ENCODE measurements at places on chromosomes 6 and 20.

DNA sequence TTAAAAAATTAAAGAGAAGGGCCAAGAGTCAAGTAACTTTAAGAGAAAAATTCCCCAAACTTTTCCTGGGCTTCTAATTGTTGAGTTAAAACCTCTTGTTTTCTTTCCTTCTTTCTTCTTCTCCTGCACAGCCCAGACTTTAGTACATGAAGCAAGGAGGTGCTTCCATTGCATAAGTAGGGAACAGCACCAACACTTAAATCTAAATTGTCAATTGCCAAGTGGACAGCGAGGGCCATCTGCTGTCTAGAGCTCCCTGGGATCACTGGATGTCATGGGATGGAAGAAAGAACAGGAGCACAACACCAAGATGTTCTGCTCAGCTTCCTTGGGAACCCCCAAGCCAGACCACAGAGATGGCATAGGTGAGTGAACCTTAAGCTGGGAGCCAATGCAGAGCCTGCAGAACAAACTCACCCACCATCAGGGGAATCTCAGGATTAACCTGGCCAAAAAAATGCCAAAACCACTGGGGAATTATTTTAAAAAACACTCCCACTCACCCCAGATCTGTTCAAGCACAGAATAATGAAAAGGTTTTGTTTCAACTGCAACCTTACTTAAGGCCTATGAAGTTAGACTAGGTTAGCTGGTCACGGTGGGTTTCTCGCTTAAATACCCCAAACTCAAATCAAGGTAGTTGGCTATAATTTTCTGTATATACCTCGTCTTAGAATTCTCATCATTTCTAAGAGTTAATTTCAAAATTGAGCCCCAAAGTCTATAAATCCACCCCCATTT, 67.8 kb downstream of the TNFRSF21 start:
- DNase-seq = no peak

DNA sequence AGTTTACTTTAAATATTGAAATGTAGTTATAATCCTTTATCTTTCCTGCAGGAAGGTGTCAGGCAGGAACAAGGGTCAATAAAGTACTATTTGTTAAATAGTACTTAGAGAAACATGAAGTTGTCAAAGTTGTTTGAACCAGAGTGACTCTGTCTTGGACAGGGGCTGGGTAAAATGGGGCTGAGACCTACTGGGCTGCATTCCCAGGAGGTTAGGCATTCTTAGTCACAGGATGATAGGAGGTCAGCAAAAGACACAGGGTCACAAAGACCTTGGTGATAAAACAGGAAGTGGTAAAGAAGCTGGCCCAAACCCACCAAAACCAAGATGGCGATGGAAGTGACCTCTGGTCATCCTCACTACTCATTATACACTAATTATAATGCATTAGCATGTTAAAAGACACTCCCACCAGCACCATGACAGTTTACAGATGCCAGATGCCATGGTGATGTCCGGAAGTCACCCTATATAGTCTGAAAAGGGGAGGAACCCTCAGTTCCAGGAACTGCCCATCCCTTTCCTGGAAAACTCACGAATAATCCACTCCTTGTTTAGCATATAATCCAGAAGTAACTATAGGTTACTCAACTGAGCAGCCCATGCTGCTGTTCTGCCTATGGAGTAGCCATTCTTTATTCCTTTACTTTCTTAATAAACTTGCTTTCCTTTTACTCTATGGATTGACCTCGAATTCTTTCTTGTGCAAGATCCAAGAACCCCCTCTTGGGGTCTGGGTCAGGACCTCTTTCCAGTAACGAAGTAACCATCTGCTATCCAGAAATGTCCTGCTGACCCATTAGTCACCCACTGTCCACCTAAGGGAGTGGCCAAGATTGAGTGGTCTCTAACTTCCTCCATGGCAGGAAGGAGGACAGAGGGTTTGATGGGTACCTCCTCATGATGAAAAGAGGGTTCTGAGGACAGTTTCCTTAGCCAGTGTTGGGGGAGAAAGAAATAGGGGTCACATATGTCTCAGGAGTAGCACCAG, 19.6 kb downstream of the SLC22A2 start:
- no peak for DNase-seq

DNA sequence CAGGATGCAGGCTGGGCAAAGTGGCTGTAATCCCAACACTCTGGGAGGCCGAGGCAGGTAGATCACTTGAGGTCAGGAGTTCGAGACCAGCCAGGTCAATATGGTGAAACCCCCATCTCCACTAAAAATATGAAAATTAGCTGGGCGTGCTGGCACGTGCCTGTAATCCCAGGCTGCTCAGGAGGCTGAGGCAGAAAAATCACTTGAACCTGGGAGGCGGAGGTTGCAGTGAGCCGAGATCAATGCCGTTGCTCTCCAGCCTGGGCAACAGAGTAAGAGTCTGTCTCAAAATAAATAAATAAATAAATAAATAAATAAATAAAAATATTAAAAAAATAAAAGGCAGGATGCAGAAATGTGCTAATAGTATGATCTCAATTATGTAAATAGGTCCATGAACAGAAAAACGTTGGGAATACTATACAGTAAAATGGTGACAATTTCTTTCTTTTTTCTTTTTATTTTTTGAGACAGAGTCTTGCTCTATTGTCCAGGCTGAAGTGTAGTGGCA, 8.4 kb upstream of the CBFA2T2 start:
- no peak for DNase-seq

- no peak for DNase-seq
Measured at GRCh38 chr6:36755435-36756348, 58.1 kb downstream of the RAB44 start.

DNA sequence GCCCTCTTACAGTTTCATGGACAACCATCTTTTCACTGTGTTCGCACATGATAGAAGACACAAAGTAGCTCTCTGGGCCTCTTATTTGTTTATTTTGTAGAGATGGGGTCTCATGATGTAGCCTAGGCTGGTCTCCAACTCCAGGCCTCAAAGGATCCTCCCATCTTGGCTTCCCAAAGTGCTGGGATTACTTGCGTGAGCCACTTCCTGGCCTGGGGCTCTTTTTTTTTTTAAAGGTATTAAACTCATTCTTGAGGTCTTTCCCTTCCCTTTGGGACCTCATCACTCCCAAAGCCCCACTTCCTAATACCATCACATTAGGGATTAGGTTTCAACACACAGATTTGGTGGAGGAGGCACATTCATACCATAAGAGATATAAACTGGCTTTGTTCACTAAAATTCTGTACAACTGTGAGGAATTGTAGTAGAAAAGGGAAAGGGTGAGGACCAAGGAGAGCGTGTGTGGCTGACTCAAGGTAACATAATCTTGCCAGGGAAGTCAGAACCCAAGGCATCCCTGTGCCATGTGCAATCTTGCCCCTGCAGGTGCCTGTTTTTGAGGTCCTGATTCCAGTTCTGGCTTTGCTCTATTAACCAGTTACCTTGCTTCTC, 45.5 kb downstream of the EIF2S2 start:
- no peak for DNase-seq

GRCh38 chr6:163955756-163956155, 541.2 kb downstream of the QKI start:
- DNase-seq = no peak

GRCh38 chr20:63972312-63973159, 2.8 kb upstream of the ZNF512B start:
- no peak for DNase-seq

- DNase-seq = no peak
Measured at GRCh38 chr6:8065519-8065911, 1.3 kb upstream of the BLOC1S5 start.

DNA sequence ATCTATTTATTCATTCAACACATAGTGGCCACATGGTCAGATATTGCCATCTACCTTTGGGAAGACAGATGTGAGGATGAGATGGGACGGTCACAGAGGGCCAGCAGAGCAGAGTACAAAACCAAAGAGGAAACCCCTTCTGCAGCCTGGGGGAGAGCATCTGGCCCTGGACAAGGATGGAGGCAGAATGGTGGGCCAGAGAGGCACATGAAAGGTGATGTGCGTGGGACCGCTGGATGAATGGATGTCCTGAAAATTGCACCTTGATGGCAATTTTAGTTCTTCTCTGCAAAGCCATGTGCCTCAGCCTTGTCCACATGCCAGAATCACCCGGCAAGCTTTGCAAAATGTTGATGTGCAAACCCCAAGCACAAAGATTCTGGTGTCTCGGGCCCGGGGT, 77.4 kb upstream of the CD93 start:
- DNase-seq = no peak

DNA sequence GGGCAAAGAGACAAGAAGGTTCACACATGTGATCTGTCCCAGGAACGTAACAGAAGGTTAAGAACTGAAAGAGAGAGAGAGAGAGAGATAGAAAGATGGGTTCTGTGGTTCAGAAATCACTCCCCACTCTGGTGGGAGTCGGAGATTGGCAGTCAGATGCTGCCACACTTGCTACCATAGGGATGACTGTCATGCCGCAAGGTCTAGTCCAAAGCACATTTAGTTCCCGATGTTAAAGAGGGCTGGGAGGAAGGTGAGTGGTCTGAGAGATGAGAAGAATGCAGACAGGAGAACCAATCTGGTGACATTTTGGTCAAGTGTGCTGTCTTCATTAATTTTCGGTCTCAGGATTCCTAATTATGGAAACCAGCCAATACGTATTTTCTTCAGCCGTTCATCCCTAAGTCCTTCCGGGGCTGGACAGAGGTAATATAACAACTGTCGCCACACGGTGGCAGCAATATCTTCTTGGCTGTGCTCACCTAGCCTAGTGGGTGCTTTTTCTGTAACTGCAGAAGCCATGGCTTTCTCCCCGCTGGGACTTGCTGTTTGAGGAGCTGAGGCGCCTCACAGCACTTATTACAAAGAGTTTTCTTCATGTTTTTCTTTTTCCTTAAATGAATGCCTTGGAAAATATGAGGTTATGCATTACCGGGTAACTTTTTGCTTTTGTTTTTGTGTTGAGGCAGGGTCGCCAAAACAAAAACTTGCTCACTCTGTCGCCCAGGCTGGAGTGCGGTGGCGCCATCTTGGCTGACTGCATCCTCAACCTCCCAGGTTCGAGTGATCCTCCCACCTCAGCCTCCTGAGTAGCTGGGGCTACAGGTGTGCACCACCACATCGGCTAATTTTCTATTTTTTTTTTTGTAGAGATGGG, 46.0 kb downstream of the SLC35D3 start:
- DNase-seq = peak; percentile 58

GRCh38 chr20:25011831-25012241, 19.3 kb upstream of the APMAP start:
- no peak for DNase-seq

DNA sequence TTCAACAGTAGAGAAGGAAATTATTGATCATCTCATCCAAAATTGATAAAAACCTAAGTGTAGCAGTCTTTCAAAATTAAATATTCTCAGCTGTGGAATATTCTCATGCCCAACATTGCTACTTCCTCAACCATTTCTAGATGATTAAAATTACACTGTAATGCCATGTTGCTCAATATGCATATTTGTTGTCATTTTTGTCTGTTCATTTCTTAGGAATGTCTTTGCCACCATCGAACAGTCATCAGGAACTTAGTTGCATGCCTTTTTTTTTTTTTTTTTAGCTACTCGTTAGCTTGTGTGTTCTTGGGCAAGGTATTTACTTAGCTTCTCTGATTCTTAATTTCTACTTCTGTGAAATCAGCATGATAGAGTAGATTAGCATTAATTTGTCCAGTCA, 188.6 kb downstream of the DTNBP1 start:
- no peak for DNase-seq

- no peak for DNase-seq
Measured at GRCh38 chr20:62627901-62628612, 14.2 kb upstream of the SLCO4A1 start.

DNA sequence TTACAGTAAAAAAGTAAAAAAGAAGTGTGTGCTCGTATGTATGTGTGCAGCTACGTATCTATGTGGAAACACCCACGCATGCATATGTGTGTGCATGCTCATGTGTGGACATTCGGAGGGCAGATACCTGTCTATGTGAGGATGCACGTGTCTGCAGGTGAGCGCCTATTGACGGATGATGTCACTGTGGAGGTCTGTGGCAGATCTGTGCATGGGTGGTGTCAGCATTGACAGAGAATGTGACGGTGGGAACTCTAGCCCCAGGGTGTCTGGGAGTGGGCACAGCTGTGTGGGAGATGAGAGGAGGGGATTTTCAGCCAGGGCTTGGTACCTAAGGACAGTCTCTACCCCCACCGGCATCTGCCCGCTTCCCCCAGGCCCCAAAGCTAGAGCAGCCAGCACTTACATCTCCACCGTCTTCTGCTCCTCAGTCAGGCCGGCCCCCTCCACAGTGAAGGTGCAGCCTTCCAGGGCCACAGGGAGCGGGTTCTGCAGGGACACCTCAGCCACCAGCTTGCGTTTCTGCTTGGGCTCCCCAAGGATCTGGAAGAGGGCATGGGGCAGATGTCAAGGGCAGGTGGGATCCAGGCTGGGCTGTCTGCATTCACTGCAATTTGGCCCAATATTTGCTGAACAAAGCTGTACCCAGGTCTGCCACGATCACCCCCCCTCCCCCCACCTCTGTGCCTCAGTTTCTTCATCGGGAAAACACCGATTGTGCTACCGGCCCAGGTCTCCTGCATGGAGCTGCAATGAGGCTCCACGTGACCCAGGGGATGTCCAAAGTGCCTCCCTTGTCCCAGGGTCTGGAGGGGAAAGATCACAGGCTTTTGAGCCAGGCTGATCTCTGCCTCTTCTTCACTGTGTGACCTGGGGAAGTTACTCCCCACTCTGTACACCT, 34.1 kb downstream of the TGM2 start:
- DNase-seq = no peak

DNA sequence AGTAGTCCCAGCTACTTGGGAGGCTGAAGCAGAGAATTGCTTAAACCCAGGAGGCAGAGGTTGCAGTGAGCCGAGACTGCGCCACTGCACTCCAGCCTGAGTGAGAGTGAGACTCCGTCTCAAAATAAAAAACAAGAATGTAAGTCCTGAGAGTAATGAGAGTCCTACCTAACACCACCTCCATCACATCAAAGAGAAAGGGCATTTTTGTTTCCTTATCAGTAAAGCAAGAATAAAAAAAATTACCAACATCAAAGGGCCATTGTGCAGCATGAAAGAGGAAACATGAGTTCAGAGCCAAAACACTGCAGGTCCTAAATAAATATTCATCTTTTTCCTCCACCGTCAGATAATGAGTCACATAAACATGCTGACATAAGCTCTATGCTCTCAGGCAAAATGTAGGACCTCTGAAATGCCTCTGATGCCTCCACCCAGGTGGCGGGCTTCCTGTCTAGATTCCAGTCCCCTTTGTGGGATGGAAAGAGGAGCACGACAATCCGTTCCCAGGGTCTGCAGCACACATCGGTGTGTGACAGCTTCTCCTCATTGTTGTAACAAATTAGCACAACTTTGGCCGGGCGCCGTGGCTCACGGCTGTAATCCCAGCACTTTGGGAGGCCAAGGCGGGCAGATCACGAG, 7.2 kb downstream of the ATP9A start:
- peak; percentile 73 for DNase-seq

DNA sequence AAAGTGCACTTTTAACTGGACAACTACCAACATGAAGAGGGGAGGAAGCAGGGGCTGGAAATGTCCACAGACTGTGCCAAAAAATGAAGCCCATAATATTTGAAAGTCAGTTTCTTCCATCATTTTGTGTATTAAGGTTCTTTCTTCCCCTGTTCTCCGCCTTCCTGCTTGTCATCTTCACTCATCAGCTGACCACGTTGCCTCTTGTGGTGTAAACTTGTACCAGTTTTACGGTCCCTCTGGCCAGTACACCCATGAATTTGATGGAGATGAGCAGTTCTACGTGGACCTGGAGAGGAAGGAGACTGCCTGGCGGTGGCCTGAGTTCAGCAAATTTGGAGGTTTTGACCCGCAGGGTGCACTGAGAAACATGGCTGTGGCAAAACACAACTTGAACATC, 3.9 kb downstream of the HLA-DQA1 start:
- no peak for DNase-seq

Measured in NCI-H2029 (cell line).